ENCODE measurements at places on chromosomes 7 and 10. TPM values are rescaled to one million over a fixed set of nuclear protein-coding genes. Genes with fewer than 3 reads are reported as not detected.

SNX10 gene
- 15.9 TPM for total RNA-seq

SFTPA1 gene
- 1.4 TPM for total RNA-seq

CLDN12 gene
- total RNA-seq: 8.1 TPM

XRCC2 gene
- 6.3 TPM for total RNA-seq

ANKRD1 gene
- total RNA-seq: 2.0 TPM

PDGFA gene
- 8.1 TPM for total RNA-seq

ZPBP gene
- total RNA-seq: 0.14 TPM

GPRIN2 gene
- 0.24 TPM for total RNA-seq

ABCF2 gene
- total RNA-seq: 26.1 TPM

PRKG1 gene
- total RNA-seq: 7.4 TPM

DNA sequence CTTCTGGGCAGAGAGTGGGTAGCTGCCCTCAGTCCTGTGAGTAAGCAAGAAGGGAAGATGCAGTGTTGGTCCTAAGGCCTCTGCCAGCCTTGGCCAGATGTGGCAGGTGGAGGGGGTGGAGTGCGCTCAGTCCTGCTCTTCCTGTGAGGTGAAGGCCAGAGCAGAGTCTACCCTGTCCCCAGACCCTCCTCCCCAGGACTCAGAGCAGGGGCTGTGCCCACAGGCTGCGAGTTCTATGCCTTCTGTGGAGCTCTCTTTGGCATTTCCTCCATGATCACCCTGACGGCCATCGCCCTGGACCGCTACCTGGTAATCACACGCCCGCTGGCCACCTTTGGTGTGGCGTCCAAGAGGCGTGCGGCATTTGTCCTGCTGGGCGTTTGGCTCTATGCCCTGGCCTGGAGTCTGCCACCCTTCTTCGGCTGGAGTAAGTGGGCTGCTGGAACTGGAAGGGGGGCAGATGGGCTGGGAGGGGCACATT, 4.0 kb downstream of the OPN4 start:
- DNase-seq: no peak

GRCh38 chr7:130903358-130903974, 169.5 kb upstream of the KLF14 start:
- no peak for DNase-seq

- DNase-seq: no peak
Observed at GRCh38 chr7:130893441-130893894, 159.5 kb upstream of the KLF14 start.

DNA sequence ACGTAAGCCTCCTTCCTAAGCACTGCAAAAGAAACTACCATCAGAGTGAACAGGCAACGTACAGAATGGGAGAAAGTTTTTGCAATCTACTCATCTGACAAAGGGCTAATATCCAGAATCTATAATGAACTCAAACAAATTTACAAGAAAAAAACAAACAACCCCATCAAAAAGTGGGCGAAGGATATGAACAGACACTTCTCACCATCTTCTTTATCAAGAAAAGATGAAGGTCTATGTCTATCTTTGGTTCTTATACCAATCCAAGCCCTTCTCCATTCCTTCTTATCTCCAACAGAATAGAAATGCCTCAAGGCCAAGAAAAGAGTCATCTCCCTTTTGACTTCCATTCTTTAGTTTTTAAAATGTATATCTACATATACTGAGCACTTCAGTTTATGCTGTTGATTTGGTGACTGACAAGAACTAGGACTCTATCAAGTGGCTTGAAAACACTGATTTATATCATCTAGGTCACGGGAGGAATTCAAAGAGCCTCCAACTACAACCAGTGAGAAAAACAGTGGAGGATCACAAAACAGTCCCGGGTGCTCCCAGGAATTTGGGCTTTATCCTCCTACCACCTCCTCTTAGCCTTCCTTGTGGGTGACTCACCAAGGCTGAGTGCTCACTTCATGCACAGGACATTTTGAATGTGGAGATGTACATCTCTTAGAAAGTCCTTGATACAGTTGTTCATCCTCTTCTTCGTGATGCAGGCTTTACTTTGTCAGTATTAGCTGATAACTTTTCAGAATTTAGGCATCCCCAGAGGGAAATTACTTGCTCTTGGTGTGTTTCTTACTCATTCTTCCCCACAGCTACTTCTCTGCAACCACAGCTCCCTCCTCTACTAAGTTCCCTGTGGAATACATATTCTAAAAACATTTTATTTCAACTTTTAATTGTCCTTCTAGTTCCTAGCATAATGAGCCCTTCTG, 15.4 kb downstream of the TAS2R41 start:
- DNase-seq: no peak

- no peak for DNase-seq
Observed at GRCh38 chr10:114498413-114499111, 94.3 kb upstream of the AFAP1L2 start.

DNA sequence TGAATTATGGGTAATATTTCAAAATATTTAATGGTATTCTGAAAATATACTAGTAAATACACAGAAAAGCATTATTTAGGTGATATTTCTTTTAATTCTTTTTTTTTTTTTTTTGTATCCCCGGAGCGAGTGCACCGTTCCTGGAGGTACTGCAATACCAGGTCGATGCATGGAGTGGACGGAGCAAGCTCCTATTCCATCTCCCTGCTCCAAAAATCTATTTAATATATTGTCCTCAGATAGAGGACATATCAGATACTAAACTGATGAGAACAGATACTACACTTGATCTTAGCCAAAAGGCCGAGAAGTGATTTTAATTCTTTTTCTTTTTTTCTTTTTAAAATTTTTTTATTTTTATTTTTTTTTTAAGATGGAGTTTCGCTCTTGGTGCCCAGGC, 10.8 kb downstream of the BTRC start:
- no peak for DNase-seq

DNA sequence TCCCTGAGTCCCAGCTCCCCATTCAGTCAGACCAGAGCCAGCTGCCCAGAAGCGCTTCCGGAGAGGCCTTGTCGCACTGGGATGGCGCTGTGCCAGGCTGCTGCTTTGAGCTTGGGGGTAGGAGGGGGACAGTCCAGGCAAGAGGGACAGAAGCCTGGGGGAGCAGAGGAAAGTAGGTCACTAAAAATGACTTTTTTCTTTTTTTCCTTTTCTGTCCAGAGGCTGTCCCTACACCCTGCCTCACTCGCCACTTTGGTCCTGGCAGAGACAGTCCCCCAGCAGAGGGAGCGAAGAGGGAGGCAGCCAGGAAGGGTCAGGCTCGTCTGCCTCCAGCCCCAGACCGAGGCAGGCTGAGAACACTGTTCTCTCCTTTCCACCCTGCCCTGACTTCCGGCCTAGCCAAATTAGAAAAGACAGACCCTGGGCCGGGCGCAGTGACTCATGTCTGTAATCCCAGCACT, 15.8 kb upstream of the TRIM8 start:
- DNase-seq: no peak

DNA sequence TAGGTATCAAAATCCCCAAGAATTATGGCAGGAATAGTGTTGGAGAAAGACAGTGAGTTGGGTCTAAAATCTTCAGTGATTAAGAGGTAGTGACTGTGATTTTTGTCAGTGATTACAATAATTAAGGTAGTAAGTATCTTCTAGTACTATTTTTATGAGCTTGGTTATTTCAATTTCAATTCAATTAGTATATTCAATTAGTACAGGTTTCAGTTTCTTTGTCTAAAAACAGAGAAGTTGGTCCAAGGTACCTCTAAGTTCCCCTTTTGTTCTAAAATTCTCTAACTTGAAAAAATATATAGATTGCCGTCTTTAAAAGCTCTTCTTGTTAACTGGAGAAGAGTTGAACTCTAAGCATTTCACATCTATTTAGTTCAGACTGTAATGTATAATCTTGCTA, 82.9 kb downstream of the OTUD1 start:
- DNase-seq: no peak

- DNase-seq: no peak
Observed at GRCh38 chr7:128793181-128793547, 1.4 kb downstream of the CCDC136 start.

- DNase-seq: no peak
Observed at GRCh38 chr10:106082865-106083264, 1081.6 kb downstream of the SORCS1 start.

- DNase-seq: no peak
Observed at GRCh38 chr7:39923091-39923490, 27.0 kb upstream of the CDK13 start.

GRCh38 chr7:41763626-41764025, 60.7 kb upstream of the INHBA start:
- no peak for DNase-seq

DNA sequence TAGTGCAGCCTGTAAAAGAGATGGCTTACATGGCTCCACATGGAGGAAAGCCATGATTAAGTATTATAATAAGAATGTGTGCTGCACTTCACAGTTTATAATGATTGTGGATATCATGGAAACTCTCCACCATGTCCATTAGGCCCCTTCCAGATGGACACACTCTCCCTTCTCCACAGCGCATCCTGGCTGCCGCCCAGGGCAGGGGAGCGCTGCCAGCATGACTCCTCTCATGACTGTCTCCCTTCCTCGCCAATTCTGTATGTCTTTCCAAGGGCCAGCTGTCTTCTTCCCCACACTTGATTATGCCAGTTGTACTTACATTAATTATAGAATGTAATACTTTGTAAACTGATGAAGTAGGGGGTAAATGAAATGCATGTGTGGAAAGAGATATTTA, 259.3 kb upstream of the TMEM72 start:
- DNase-seq: no peak

All from thymus (tissue), 14 donors.